Activated naive CD4-positive, alpha-beta T cell treated with anti-CD3 and anti-CD28 coated beads, Interleukin-2, amount 50 U/mL, for 16 hours (primary cell): ENCODE measurements at places on chromosomes 3 and 15.

DNA sequence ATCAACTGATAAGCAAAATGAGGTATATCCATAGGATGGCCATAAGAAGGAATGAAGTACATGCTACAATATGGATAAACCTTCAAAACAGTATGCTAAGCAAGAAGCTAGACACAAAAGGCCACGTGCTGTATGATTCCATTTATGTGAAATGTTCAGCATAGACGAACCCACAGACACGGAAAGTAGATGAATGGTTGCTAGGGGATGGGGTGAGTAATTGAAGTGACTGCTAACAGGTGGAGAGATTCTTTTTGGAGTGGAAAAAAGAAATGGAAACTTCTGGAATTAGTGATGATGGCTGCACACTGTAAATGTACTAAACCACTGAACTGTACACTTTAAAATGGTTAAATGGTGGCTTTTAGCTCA is 630 bp upstream of the EFCAB12 start:
- DNase-seq = no peak

- DNase-seq = no peak
Measured at GRCh38 chr3:177306252-177306651, 109.0 kb upstream of the TBL1XR1 start.

DNA sequence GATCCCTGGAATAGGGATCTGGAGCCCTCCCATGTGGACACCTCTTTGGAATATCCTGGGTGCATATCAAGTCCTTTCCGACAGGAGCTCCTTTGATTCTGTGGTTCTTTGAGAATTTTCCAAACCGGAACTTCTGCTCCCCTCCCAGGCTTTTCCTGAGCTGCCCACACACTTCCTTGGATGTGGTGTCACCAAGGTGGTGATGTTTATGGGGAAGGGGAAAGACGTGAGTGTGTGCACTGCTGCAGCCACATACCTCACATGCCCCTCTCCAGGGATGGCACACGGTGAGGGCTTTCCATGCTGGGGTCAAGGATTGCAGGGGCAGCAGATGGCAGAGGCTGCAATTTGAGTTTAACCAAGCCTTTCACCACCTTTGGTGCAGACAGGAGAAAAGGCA is 27.9 kb upstream of the PSTPIP1 start:
- no peak for DNase-seq

- no peak for DNase-seq
Measured at GRCh38 chr3:13370609-13371008, 49.5 kb downstream of the NUP210 start.

- no peak for DNase-seq
Measured at GRCh38 chr3:189580190-189580589, 51.0 kb upstream of the TP63 start.

- DNase-seq = no peak
Measured at GRCh38 chr15:41888662-41889253, 5.1 kb downstream of the SPTBN5 start.

- no peak for DNase-seq
Measured at GRCh38 chr3:194658477-194659242, 13.3 kb downstream of the LSG1 start.

GRCh38 chr3:50648313-50648712 is 26.4 kb upstream of the DOCK3 start:
- no peak for DNase-seq

GRCh38 chr3:173663696-173664111 is 266.2 kb downstream of the NLGN1 start:
- DNase-seq = no peak

GRCh38 chr15:50681467-50681866 is 5.1 kb downstream of the TRPM7 start:
- no peak for DNase-seq
